ENCODE measurements at places on chromosomes 11 and 22.

GRCh38 chr11:8838248-8838647 is 72.7 kb upstream of the AKIP1 start:
- DNase-seq: no peak

DNA sequence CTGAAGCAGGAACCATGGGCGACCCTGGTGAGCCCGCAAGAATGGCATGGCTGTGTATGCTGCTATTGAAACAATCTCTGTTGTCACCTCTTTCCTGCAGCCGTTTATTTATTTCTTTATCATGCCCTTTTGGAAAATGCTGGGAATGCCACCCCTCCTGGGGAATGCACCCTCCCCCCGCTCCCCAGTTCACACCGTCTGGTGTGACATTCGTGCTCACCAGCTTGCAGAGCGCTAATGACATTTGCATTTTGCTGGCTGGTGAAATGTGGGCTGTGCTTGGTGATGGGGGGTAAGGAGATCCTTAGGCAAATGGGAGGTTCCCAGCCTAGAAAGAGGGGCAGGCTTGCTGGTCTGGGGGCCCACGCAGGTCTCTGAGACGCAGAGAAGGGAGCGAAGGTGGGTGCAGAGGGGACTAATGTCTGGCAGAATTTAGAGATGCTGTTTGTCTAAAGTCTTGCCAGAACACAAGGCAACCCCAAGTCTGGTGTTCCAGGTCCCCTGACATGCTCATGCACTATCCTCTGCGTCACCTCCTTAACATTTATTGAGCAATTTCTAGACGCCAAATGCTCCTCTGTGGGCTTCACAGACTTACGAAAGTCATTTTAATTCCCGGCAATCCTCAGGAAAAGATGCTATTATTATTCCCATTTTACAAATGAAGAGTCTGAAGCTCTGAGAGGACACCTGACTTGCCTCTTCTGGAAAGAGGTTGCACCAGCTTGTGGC is 91.7 kb downstream of the TP53I11 start:
- no peak for DNase-seq

DNA sequence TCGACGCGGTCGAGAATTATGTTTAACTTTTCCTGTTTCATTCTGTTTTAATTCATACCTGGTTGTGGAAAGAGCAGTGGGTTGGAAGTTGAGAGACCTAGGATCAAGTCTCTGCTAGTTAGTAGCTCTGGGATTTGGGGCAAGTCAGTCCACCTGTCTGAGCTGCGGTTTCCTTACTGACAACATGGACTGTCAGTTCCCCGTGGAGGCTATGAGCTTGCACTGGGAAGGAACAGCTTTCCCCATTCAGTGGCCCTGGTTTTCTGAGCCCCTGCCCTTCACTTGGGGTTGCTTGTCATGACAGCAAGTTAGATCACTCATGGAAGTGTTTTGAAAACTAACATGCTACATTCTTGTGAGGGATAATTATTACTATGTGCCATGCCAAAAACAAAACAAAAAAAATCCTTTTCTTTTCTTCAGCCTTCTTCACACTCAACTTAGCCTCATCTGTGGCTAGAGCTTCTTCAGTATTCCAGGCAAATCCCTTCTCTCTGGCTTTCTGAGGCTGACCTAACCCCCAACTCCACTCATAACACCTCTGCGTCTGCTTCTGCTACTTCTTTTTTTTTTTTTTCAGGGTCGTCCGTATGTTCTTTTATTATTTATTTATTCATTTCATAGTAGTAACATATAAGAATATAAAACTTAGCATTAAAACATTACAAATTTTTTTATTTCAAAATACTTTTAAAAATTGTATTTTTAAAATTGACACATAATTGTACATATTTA is 43.0 kb upstream of the ZBED5 start:
- no peak for DNase-seq

GRCh38 chr22:44358709-44359440 is 46.1 kb upstream of the SHISAL1 start:
- no peak for DNase-seq

GRCh38 chr11:134632347-134633119 is 220.5 kb upstream of the B3GAT1 start:
- no peak for DNase-seq

DNA sequence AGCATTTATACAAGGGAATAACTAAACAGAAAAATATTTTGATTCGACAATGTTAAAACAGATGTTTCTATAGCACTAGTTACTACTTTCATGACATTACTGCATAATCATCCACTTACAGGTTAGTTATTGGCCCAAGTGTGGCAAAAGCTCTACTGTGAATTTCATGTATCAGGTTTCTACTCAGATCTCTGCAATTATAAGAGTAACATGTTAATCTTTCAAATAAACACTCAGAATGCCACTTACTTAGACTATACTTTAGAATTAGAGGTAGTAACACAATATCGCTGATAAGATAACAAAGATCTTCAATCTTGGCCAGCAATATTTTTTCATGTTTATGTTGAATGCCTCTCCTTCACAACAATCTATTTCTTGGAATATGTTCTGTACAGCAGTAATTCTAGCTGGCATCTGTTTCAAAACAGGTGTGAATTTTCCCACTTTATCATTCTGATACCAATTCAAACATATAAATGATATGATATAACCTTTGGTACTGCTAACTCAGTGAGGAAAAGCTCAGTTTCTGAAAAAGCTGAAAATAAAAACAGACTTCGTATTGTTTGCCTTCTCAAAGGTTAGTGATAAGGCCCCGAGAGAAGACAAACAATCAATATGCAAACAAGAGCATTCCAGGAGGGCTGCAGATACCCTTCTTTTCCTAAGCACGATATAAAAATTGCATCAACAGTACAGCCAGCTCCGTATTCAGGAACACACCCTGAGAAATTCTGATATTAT is 11.0 kb upstream of the CCDC34 start:
- no peak for DNase-seq

DNA sequence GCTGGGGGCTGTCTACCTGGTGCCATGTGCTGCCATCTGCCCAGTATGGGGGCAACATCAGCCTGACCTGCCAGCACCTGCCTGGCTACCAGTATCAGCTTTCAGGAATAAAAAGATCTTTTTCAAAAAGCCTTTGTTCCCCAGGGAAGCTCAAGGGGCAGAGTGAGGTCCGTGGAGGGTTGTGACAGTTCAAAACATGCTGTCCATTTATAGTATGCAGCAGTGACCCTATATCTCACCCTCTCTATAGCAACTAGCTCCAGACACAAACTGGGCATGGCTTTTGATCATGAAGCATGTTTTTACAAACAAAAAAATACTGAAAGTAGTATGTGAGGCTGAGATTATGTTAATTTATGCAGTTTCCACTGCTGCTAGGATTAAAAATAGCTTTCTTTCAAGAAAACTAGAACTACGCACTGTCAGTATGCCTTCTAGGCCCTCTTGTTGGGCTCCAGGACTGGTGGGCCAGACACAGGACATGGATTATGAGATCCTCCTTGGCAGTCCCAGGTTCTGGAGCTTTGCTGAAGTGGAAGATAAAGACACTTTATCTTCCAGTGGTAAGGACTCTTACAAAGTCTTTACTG is 23.4 kb downstream of the NAV2 start:
- DNase-seq: no peak

GRCh38 chr22:33242078-33242477 is 183.9 kb upstream of the SYN3 start:
- DNase-seq: no peak

- DNase-seq: no peak
These were observed 19.9 kb downstream of the TSKU start for GRCh38 chr11:76803023-76803422.

- no peak for DNase-seq
These were observed 60.2 kb downstream of the LINC01488 start for GRCh38 chr11:69541501-69542313.

- DNase-seq: no peak
These were observed 119.2 kb upstream of the C11orf87 start for GRCh38 chr11:109302591-109303334.

- no peak for DNase-seq
These were observed 43.4 kb downstream of the OTOG start for GRCh38 chr11:17590463-17590862.

DNA sequence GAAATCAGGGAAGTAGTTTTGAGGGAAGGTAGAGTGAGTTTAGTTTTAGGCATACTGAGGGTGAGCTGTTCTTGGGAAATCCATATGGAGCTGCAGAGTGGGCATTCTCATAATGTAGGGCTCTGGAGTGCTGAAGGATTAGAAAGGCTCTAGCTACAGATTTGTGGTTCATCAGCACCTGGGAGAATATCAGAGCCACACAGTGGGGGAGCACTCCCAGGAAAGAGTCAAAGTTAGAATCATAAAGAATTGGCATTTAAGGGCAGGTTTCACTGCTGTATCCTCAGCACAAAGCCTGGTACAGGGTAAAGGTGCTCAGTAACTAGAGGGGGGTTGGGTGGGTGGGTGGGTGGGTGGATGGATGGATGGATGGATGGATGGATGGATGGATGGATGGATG is 52.5 kb downstream of the SLN start:
- DNase-seq: no peak

- no peak for DNase-seq
These were observed 17.4 kb upstream of the GLYATL1 start for GRCh38 chr11:58921778-58922390.

DNA sequence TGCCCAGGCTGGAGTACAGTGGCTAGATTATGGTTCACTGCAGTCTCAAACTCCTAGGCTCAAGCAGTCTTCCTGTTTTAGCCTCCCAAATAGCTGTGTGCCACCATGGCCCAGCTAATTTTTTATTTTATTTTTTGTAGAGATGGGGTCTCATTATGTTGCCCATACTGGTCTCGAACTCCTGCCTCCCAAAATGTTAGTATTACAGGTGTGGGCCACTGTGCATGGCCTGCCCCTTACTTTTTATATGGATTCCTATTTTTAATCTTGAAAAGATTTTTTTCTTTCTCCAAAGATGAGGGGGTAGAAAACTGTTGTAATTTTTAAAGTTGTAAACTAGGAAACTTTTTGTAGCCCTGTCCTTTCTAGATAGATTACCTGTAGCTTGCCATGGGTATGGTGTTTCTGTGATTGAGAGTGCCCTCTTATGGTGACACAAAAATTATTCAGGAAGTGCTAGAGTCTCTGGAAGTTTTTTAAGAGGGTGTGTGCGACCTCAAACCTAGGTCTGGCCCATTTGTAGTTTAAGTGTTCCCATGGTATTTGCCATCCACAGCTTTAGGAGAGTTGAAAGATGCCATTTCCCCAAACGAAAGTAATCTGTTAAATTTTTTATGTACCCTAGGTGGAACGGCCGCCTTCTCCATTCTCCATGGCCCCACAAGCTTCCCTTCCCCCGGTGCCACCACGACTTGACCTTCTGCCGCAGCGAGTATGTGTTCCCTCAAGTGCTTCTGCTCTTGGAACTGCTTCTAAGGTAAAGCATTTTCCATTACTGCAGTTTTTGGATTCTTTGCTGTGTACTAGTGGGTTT is 32.4 kb downstream of the MCAM start:
- DNase-seq: no peak

DNA sequence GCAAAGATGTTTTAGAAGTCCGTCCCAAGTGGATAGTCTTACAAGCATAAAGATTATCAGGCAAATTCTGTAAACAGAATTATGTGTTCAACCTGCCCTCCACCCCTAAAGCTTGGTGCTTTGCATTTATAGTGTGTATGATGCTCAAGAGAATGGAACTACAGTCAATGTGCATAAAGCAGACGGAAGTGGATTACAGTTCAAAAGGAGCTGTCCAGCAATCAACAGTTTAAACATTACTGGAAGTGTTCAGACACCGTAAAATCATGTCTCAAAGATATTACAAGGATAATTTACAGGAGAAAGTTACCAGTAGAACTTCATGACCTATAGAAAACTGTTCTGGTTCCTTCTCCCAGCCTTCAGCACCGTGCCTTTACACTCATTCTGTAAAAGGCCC is 1.0 kb downstream of the RIC3 start:
- DNase-seq: no peak

DNA sequence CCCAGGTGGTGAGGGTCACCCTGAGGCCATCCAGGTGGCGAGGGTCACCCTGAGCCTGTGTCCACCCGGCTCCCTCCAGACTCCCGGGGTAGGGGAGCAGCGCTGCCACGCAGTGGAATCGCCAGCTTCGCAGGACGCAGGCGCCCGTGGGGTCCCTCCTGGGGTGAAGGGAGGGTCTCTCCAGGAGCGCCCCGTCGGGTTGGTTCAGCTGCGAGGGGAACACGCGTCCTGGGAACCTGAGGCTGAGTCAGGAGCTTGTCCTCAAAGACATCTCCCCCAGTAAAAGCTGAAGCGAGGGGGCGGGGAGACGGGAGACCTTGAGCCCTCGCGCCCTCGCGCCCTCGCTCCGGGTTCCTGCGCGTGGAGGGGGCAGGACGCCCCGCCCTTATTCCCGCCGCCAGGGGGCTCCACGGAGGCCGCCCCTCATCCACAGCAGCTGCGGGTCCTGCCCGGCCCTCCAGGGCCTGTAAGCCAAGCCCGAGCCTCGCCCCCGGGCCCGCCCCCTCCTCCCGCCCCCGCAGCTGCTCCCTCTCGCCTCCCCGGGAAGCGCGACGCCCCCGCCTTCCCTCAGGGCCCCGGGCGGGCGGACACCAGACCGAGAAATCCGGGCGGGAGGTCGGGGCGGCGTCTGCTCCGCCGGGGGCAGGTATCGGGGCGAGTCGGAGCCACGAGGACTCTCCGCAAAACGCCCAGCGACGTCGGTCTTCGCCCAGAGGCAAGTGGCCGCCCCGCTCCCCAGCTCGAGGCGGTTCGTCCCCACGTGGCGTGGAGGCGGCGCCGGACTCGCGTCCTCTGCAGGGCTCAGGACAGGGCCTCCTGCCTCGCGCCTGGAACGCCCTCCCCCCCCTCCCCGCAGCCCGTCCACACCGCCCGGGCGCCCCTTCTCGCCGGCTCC is 22.8 kb downstream of the PIM3 start:
- DNase-seq: no peak

DNA sequence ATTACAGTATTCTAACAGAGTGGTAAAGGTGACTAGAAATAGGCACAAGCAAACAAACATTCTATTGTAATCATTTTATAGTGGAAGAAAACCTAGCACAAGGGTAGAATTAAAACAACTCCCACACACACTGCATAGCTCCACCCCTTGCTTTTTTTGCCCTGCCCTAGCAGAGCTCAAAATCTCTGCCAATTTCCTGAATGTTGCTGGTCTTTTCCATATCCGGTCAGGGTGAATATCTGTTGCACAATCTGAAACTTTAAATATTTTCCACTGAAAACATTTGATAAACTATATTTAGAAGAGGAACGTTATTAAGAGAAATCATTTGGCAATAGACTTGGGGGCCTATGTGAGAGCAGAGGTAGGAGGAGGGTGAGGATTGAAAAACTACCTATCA is 2.7 kb downstream of the SPA17 start:
- no peak for DNase-seq

GRCh38 chr22:39234867-39235687 is 9.7 kb downstream of the PDGFB start:
- no peak for DNase-seq
